NCI-H1092 treated with DMSO at 0.1 percent for 48 hours (cell line): ENCODE measurements at places on chromosomes 7 and 10.

- DNase-seq: no peak
These were observed 717.2 kb downstream of the TNS3 start for GRCh38 chr7:46864716-46865115.

- DNase-seq: no peak
These were observed 13.1 kb upstream of the CPA1 start for GRCh38 chr7:130367088-130367755.

GRCh38 chr7:89648509-89648908 is 505.8 kb upstream of the STEAP1 start:
- no peak for DNase-seq

GRCh38 chr10:120715171-120715570 is 136.0 kb upstream of the WDR11 start:
- DNase-seq: no peak

- DNase-seq: no peak
These were observed 86.1 kb downstream of the FAM107B start for GRCh38 chr10:14688606-14689005.
